ENCODE measurements at places on chromosomes 2 and 18.

DNA sequence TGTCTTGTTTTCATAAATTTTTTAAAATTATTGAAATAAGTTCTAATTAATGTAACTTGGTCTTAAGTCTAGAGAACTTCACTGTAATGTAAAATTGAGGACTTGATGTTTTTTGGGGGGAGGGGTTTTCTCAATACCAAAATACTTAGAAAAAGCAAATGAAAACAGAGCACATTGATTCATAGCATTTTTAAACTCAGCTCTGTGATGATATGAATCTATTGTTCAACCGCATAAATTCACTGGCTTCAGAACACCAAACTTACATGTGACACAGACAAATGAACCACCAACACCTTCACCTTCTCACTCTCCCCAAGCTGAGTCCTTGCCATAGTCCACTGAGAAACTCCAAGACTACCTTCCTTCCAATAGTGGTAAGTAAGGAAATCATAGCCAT is 108.2 kb downstream of the ZNF521 start:
- DNase-seq: no peak

- no peak for DNase-seq
These were observed 1.3 kb downstream of the KCTD1 start for GRCh38 chr18:26546875-26547645.

- no peak for DNase-seq
These were observed 111.2 kb downstream of the PRPF40A start for GRCh38 chr2:152606081-152606480.

DNA sequence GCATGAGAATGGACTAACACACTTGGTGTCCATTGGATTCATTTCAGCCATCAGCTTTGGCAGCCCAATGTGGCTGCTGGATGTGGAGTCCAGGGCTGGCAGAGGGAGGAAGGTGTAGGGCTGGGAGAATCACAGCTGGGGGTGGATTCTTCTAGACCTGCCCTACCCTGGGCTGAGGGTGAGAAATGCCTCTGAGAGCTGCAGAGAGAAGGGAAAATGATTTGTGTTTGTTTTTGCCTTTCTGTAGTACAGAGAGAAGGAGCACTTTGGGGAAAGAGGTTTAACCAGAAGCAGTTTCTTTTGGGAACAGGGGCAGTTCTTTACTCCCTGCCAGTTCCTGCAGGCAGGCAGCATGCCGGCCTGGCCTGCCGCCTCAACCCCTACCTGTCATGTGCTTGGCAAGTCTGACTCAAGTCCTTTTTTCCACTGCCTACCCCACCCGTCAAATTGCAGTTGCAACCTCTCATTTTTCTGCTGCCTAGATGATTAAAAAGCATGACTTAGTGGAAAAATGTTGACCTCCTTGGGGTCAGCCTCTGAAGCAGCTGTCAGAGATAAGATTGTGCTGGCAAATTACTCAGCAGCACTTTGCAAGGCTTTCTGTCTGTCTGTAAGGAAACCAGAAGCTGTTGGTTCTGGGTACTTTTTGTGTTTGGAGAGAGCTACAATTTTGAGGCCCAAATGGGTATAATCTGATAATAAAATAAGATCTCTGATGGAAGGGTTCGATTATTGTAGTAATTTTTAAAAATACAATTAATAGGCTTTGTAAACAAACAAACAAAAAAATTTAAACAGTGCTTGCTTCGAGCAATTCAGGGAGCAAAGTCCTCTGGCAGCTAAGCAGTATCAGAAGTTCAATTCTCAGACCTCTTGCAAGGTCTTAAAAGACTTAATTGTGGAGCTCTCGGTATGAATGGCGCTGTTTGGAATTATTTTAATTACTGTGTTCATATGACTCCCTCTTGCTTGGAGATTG is 21.7 kb downstream of the LBH start:
- no peak for DNase-seq

GRCh38 chr2:197889041-197889440 is 84.6 kb downstream of the PLCL1 start:
- DNase-seq: no peak

DNA sequence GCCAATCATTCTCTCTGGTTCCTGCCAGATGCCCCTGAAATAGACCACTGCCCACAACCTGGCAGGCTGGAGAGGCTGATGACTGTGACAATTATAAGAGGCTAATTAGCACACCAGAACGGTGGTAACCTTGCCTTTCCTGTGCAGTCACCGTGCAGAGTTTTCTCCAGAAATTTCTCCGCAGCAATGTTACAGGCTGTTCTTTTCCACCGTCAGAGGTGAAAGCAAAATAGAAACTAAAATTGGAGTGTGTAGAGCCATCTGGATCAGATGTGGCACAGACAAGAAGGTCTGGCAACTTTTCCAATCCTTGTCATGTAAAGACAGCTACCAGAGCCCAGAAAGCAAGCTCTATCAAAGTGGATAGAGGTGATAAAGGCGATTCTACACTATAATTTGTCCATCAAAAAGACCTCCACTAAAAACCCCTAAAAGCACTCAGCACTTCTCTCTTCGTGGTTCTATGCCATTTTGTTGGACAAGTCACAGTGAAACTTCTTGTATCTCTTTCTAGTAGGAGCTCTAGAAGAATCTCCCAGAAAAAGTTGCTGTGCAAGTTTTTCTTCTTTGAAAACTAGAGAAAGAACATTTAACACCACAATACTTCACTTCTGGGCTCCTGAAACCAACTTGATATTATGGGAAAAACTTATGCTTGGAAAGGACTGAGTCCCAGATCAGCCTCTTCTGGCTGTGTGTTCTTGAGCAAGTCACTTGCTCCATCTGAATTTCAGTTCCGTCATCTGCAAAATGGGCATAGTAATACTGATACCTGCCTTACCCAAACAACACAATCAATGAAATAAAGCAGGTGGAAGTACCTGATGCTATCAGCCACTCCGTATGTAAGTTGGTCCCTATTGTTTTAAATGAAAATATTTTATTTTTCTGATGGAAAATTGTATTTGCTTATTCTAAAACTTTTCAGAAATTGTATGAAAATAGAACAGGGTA is 295.6 kb upstream of the DLGAP1 start:
- no peak for DNase-seq

- DNase-seq: no peak
These were observed 65.4 kb downstream of the RIF1 start for GRCh38 chr2:151475071-151475470.

GRCh38 chr18:74370115-74370514 is 54.5 kb downstream of the C18orf63 start:
- DNase-seq: no peak

- no peak for DNase-seq
These were observed 159.4 kb upstream of the TWIST2 start for GRCh38 chr2:238688193-238689153.

- DNase-seq: no peak
These were observed 18.8 kb downstream of the ATG4B start for GRCh38 chr2:241656190-241656741.

- no peak for DNase-seq
These were observed 1175.1 kb upstream of the ACVR2A start for GRCh38 chr2:146669735-146670134.

GRCh38 chr2:195238826-195239225 is 418.2 kb upstream of the SLC39A10 start:
- no peak for DNase-seq

DNA sequence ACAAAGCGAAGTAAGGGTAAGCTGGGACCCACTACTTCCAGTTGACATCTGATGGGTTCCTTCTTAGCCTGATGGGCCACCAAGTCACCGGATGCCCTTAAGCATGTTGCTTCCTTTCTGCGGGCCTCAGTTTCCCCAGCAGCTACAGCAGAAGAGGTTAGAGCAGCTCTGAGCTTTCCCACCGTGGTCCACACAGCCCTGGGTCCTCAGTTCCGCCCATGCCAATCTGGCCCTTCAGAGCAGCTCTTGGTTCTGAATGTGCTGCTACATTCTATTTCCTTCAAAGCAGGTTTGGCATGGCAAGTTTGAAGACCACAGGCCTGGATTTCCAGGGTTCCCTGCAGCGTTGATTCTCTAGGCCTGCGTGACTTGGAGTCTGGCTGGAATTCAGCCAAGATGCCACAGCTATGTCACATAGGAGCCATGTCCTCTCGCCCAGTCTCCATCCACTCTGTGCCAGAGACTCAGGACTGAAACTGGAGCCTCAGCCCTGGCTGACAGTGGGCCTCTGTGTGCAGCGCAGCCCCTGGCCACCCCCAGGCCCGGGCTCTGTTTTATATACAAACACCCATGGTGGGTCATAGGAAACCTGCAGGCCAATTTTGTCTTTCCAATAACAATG is 79.6 kb downstream of the TFCP2L1 start:
- no peak for DNase-seq

- DNase-seq: no peak
These were observed 242.0 kb downstream of the CALCRL start for GRCh38 chr2:187206071-187206470.

DNA sequence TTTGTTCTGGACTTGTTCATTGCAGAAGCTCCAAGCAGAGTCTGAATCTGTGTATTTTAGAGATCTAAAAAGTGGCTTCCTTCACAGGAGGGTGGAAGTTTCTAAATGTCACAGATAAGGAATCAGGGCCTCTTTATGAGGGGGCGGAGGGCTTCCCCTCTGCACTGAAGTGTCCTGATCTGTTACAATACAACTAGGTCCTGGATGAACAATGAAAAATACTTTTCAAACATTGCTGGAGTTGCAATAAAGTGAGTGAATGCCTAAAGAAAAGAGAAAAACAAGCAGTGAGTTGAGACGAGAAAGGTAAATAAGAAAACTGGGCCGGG is 179.3 kb upstream of the HDAC4 start:
- no peak for DNase-seq

GRCh38 chr18:74521068-74521725 is 13.1 kb upstream of the CNDP1 start:
- no peak for DNase-seq

DNA sequence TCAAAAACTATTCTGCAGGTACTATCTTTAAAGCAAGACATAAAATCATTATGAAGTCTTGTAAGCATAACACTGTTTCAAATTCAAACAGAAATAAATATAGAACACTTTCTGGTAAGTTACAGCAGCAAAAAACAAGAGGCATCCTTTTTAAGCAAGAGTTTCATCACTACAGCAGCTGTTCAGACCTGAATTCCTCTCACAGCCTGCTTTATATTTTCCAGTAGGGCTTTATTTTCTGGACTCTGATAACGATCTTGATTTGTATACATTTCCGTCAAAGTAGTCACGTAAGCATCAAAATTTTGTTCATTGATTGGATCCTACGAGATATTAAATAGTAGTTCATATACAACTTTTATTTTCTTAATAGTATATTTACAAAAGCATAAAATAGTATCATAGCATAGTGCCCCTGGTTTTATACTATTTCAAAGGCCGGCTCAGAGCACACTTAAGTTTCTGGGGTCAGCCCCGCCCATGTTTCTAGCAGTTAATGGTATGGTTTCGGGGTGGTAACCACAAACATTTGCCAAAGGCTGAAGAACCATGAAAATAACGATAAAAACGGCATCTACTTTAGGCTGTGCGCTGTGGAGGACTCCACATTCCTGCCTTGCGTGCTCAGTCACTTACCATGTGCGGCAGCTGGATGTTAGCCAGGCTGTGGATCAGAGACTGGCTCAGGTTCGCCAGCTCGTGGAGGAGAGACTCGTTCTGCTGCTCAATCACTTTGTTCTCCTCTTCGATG is 47.5 kb upstream of the PXDN start:
- DNase-seq: no peak

DNA sequence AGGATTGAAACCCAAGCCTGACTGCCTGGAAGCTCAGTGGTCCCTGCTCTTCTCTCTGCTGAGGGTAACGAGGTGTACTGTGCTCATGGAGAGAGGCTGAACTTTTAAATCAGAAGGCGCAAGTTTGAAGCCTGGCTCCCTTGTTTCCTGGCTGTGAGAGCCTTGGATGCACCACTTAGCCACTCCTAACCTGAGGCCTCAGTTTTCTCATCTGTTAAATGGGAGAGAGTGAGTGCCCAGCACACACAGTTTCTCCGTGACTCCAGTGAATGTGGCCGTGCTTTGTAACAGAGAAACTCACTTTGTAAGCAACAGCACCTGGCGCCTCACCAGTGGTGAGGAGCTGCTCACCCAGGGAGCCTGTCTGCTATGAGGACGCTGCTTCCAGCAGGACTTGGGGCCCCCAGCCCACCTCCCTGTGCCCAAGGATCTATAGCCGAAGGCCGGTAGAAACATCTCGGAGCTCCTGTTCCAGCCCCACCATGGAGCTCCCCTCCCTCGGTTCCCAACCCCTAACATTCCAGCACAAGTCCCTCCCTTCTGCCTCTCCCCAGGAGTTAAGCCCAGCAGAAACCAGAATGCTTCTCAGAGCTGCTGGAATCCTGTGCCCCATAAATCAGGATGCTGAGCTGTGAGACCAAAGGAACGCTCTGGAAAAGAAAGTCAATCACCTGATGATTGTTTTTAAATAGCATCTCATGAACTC is 20.3 kb upstream of the KCNK3 start:
- no peak for DNase-seq

DNA sequence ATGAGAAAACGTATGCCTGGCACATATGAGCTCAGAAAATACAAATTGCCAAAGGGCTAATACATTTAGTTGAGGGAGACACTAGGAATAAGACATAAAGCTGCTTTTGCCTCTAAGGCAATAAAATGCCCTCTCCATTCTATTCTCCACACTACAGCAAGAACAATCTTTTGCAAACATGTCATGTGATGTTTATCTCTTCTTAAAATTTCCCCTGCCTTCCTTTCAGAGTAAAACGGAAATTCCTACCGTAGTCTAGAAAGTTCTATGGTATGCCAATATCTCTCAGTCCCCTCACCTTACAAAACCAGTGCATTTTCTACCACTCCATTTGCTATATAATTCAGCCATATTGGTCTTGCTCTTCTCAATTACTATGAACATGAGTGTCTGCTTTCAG is 33.1 kb downstream of the C18orf54 start:
- no peak for DNase-seq
